Endodermal cell (in vitro differentiated cells): ENCODE measurements at places on chromosomes 2 and 18. TPM values are rescaled to one million over a fixed set of nuclear protein-coding genes. Genes with fewer than 3 reads are reported as not detected.

UGT1A8 gene
- 0.09 TPM in 1 of 2 replicates, not detected in the other for total RNA-seq

FOXI3 gene
- total RNA-seq = 0.16 to 1.4 TPM (median 0.93 TPM) in 3 replicates

MFSD2B gene
- 0.99 and 1.0 TPM in 2 replicates for total RNA-seq

ITGB6 gene
- 0.23 and 0.24 TPM in 2 replicates for total RNA-seq

SERPINB5 gene
- total RNA-seq = 0.57 TPM in 1 of 3 replicates, not detected in the others

DNA sequence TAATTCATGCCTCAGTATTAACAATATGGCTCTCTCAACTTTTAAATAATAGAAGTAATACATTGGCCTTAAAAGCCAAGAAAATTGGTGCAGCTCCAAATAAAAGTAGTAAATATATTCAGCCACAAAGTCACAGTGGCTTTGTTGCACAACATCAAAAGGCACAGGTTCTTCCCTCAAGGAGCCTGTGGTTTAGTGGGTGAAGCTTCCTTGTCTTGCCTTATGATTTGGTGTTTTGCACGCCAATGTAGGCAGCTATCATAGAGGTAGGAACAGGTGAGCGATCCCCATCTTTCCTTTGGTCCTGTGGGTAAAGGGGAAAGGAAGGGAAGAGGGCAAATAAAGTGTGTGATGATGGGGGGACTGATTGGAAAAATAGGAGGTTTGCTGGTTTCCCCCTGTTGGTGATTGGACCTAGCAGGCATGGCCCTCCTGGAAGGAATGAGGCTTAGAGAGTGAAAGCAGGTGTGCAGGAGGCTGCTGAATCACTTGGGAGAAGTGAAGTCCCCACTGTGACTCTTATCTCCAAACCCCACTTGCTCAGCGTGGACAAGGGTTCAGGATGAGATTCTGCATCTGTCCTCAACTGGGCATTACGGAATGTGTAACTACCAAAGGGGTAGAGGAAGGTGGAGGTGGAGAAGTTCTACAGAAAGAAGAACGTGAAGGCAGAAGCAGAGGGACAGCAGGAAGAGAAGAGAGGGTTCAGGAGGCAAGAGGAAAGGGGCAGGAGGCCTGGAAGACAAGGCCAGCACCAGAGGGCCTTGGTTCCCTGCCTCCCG lies 20.1 kb upstream of the TNP1 start:
- H3K27ac ChIP-seq = no peak overlapping the region
- H3K4me1 ChIP-seq = no peaks in the 10 kb centered on the region
- H3K4me3 ChIP-seq = no peak overlapping the region
- no peaks in the 10 kb centered on the region for H3K27me3 ChIP-seq
- DNase-seq = no peak
